Urinary bladder (tissue), 4 donors: ENCODE measurements at places on chromosomes 3 and 15. TPM values are rescaled to one million over a fixed set of nuclear protein-coding genes. Genes with fewer than 3 reads are reported as not detected.

SOX14 gene
- total RNA-seq = not detected

RAD51 gene
- 2.2 TPM for total RNA-seq

FAM107A gene
- total RNA-seq = 9.8 TPM

TM6SF1 gene
- total RNA-seq = 5.7 TPM

COL6A6 gene
- 31.5 TPM for total RNA-seq

TMEM45A gene
- total RNA-seq = 78.8 TPM

DUOXA1 gene
- total RNA-seq = 12.3 TPM

STAB1 gene
- total RNA-seq = 73.5 TPM

CCR5 gene
- total RNA-seq = 1.4 TPM

ACP3 gene
- 3.2 TPM for total RNA-seq

OR5H6 gene
- total RNA-seq = not detected

PLA1A gene
- 0.42 TPM for total RNA-seq

IL5RA gene
- total RNA-seq = 0.69 TPM

SAMMSON gene
- total RNA-seq = 0.21 TPM

PARP15 gene
- 1.3 TPM for total RNA-seq

GOLGA8J gene
- total RNA-seq = not detected

CNTN6 gene
- 10.2 TPM for total RNA-seq

DNA sequence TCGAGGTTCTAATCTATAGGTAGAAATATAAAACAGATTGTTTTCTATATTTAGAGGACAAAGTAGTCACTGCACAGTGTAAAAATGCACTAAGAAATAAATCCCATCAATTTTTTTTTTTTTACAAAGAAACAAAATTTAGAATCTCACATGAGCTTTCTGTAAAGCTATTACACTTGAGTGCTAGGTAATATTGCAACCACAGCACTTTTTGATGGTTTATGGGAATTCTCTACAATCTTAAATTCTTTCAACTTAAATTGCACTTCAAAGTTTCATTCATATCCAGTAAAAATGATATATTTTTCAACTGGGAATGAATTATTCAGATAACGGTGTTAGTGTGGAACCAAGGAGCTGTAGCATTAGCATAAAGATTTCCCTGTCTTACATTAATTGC lies 1035.4 kb downstream of the SQOR start:
- DNase-seq = no peak

DNA sequence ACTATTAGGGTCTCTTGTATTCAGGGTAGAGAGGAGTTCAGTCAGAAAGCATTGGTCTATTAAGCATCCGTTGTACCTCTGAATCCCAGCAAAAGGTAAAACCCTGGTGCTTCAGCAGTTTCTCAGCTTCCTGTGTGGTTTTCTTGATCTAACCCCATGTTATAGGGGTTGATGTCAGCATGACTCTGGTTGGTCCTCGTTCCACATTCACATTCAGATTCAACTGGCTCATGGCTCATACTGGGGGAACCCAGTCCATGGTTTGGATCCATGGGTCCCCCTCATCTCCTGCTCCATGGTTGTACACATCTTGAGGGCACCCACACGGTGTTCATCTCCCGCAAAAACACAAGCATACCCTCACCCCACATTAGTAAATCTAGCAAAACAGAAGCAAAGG lies 47.7 kb upstream of the C2CD4B start:
- DNase-seq = no peak

GRCh38 chr3:192917404-192918274 lies at the start of gene MB21D2:
Gene MB21D2 (minus strand): TSS chr3:192917856. CDS start chr3:192917840, 16 bp downstream.
- DNase-seq = peak; percentile 59

DNA sequence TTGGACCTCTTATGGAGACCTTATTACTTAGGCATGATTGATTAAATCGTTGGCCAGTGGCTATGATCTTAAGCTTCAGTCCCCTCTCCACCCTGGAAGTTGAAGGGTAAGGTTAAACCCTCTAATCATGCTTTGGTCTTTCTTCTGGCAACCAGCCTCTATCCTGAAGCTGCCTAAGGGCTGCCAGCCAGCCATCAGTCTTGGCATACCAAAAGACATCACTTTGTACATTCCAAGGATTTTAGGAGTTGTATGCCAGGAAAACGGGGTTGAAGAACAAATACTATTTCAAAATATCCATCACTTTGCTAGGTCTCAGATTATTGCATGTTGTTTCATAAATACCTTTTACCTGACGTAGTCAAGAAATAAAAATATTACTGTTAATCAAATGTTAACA lies 28.9 kb downstream of the UBE2E2 start:
- DNase-seq = no peak

GRCh38 chr15:89021224-89021623 lies 67.0 kb upstream of the ABHD2 start:
- DNase-seq = no peak

- DNase-seq = no peak
Measured at GRCh38 chr3:197468167-197468566, 87.6 kb downstream of the BDH1 start.

DNA sequence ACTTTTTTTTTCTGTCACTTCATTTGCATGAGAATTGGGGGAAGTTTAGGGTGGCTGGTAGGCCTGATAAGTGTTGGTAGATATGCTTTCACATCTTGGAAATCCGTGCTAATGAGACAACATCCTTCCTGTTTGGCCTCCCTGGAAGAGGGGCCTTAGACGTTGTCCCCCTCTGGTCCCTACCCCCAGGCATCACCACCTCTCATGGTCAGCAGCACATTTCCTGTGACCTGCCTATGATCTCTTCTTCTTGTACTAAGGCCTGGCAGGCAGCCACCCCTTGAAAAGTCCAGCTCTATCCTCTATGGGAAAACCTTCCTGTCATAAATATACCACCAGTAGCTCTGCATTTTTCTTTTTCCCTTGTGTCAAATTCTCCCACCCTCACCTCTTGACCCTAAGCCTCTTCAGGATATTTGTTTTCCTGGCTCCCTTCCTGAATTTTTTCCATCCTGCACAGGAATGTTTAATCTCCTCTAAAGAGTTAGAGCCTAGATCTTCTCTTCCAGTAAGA lies 107.8 kb downstream of the SNRK start:
- no peak for DNase-seq

- DNase-seq = no peak
Measured at GRCh38 chr15:43229977-43230376, 9.2 kb upstream of the EPB42 start.

GRCh38 chr3:10901296-10901945 lies 85.4 kb downstream of the SLC6A11 start:
- DNase-seq = no peak

- no peak for DNase-seq
Measured at GRCh38 chr3:49004352-49005302, 2.6 kb upstream of the WDR6 start.

DNA sequence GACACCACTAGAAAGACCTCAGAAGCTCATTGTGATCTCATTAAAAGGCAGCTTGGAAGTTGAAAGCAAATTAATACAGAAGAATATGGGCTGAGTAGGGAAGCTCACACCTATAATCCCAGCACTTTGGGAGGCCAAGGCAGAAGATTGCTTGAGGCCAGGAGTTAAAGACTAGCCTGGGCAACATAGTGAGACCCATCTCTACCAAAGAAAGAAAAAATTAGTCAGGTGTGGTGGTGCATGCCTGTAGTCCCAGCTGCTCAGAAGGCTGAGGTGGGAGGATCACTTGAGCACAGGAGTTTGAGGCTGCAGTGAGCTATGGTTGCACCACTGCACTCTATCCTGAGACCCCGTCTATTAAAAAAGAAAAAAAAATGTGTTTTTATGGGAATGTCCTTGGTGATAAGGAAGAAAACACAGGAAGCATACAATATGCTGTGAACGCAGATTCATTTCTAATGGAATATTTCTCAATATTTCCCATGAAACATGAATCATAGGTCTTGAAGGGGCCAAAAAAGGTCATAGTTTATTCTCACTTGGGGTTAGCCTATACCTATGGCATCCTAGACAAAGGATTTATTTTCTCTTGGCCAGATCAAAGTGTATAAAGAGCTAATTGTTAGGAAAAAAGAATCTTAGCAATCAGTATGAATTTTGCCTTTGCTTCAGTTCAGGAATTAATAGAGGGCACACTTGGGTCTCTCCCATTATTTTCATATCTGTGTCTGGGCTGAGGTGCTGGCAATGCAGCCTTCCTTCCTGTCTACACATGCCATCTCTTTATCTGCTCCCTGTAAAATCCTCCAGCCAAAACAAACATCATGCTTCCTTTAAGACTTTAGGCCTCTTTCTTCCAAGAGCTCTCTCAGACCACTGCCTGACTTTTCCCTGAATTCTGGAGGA lies 98.2 kb downstream of the FNDC3B start:
- no peak for DNase-seq

GRCh38 chr3:73605412-73605811 lies 19.3 kb downstream of the PDZRN3 start:
- DNase-seq = no peak

GRCh38 chr3:9697892-9698291 lies 5.7 kb upstream of the CPNE9 start:
- no peak for DNase-seq

DNA sequence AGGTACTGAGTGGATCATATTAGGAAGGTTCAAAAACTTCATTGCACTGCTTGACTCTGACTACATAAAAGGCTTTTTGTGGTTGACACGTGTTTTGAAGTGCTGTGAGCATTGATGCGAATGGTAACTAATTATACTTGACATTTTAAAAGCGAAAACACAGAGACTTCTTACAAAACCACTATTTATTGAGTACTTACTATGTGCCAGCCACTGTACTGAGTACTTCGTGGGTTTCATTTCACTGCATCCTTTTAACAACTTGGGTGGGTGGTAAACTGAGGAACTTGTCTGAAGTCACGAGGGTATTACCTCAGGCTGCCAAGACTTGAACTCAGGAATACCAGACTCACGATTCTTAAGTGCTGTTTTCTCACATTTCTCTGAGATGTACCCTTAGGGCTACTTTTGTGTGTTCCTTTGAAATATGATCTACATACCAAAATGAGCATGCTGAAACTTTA lies 45.3 kb upstream of the PPP4R2 start:
- no peak for DNase-seq

- no peak for DNase-seq
Measured at GRCh38 chr3:128823631-128824030, 55.8 kb upstream of the ACAD9 start.

- no peak for DNase-seq
Measured at GRCh38 chr15:46174122-46174521, 539.3 kb downstream of the SQOR start.

DNA sequence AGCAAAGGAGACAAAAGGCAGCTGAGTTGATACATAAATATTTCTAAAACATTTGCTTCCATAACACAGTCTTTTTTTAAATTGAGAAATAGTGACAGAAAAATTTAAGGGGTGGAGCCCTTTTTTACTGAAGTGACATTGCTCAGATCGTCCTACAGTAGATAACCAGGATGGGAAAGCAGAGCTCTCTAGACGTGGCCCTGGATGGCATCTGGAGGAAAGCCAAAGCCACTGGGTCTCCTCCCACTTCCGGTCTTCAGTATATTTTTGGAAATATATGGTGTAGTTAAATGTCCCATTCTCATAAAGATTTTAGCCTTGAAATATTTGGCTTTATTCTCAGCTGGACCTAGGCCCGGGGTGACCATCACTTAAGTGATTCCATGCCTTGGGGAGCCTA lies 326.1 kb downstream of the ZNF621 start:
- no peak for DNase-seq

DNA sequence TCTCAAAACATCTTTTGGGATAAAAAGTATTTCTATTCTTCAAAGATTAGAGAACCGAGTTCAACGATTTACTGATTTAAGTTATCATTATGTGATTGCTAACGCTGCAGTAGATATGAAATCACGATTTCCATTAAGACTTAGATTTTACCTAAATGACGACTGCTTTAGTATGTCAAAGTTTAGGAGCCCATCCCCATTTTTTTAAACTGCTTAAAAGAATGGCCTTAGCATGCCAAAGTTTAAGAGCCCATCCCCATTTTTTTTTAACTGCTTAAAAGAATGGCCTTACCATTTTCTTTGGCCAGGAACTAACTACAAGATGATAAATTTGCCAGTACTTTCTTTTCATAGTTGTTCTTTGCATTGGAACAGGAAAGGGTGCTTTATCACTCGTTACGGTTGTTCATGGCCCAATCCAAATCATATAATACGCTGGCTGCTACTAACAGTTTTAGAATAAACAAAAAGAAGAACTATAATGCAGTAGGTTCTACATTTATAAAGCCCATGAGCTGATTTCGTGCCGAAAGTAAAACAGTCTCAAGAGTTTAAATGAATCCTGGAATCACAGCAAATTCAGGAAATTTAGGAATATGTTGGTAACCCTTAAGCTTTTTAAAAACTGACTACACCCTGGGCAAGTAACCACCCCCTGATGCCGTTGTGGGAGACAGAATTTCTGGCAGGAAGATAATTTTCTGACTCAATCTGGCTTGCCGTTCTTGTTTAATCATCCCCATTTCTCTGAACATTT lies 869 bp upstream of the TSC22D2 start:
- no peak for DNase-seq

DNA sequence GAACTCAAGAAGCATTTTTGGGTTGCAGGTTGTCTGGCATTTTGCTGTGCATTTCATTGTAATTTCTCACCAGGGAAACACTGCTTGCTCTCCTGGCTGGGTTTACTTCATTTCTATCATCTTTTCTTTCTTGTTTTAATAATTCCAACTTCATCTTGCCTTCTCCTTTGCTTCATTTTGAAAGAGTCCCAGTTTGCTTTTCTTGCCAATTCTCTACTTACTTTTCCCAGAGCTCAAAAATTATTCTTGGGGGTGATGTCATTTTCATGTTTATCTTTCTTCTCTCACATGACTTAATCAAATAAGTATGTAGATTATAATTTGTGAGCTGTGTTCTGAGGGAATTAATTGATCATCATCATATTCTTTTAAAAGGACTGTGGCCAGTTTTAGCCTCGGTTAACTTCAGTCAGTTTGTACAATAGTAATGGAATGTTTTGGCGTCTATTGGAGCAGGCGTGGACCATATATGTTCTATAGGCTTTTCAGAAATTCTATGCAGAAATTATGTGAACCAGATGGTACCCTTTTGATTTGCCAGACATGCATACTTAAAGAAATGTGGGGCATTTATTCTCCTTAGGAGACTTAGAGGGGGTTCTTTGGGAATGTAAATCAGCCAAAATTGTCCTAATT lies 30.1 kb downstream of the SH3GL3 start:
- no peak for DNase-seq

GRCh38 chr15:50302581-50302980 lies 37.1 kb upstream of the HDC start:
- DNase-seq = no peak
